ENCODE measurements at places on chromosomes 2 and 18. TPM values are rescaled to one million over a fixed set of nuclear protein-coding genes. Genes with fewer than 3 reads are reported as not detected.

The TMEM247 gene
- polyA plus RNA-seq, result not detected

- no peak for DNase-seq
Measured at GRCh38 chr2:16625759-16626158, 39.9 kb downstream of the CYRIA start.

GRCh38 chr2:170166735-170167134 lies 11.2 kb upstream of the MYO3B start:
- DNase-seq, result no peak

DNA sequence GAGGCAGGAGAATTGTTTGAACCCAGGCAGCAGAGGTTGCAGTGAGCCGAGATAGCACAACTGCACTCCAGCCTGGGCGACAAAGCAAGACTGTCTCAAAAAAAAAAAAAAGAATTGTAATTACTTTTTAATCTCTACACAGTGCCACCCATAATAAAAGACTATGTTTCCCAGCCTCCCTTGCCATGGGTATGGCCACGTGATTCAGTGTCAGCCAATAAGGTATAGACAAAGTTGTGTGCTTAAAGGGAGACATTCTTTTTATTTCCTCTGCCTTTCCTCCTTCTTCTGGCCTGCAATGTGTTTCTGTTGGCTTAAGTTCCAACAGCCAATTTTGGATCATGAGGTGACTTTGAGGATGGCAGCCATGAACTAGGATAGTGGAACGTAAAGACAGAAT lies 406.9 kb downstream of the LNPK start:
- DNase-seq, result no peak

DNA sequence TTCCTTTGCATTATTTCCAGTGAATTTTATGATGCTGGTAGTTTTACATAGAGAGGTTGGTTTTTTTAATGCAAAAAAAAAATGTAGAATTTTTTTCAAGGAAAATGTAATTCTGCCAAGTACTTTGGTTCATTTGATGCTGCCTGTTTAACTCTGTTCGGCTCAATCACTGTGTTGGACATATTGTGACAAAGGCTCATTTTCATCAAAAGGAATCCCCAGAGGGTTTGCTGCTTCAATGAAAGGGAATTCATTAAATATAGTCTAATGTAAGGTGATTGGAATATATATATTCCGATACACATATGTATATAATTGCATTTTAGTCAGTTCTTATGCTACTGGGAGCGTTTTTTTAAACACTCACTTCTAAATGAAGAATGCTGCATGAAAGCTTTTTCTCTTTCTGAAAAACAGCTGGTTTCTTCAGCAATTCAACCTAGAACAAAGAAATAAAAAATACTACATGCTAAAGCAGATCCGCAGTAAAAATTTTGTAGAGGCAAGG lies 314.6 kb upstream of the VWC2L start:
- DNase-seq, result no peak

The HOXD4 gene
- 0.12 TPM for polyA plus RNA-seq

DNA sequence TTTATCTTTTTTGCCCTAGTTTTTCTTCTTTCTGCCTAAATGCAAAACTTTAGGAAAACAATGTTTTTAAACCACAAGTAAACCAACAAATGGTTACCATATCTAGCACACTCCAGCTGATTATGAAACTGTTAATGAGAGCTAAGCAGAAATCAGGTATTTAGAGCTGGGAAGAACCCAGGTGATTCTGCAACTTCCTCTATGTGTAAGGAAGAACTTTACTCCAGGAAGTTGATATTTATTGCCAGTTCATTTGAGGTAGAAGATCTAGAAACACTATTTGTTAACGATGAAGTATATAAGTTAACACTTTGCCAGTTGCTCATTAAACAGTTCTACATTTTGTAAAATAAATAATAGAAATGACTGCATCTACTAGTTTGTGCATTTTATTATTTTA lies 409.7 kb downstream of the XIRP2 start:
- DNase-seq, result no peak

The CD8B gene
- 2.1 TPM for polyA plus RNA-seq

The NETO1 gene
- not detected for polyA plus RNA-seq

The PROKR1 gene
- not detected for polyA plus RNA-seq

DNA sequence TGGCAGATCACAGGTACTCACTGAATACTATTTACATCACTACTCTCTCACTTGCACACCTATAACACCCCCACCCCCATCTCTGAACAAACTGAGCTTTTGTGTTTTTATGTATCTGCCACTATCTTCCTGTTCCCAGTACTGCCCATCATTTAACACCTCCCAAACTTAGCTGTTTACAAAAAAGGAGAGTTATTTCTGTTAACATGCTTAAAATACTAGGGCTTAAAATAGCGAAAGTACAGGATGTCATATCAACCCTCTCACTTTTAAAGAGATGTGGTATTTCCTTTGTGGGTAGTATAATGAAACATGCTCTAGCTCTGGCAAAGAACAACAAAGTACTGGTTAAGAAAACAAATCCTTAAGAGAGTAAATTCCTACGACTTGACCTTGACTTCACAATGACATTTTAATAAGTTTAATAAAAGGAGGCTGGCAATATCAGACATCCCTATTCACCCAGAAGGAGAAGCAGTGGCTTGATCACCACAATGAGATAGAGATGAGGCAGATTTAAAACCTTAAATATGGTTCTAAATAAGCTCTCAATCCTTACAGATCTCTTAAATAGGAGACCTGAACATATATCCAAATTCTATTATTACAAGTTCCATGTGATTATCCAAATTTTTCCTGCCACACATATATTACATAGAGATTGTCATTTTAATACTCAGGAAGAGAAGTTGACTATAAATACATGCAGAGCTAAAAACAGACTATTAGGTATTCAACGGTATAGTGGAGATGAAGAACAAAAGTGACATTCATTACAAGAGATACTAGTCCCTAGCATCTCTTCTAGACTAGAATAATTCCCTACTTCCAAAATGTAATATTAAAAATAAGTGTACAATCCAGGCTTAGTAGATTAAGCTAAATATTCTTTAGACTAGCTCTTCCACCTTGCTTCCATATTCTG lies 36.9 kb downstream of the TRAK2 start:
- DNase-seq, result peak; percentile 61

DNA sequence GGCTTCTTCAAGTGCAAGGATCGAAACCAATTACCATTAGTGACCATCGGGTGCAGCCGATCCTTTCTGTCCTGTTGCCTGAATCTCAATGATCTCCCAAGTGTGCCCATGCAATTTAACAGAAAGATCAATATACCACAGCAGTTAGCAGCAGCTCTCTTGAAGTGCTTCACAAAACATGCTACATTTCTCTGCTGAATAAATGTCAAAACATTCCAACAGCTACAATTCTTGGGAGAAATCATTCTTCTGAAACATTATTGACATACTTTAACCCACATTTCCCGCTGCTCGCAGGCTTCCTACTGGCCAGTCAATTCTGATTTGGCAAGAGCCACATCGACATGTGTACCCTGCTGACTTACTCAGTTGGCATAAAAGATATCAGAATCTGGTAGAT lies 907.7 kb downstream of the TMEM182 start:
- DNase-seq, result no peak

DNA sequence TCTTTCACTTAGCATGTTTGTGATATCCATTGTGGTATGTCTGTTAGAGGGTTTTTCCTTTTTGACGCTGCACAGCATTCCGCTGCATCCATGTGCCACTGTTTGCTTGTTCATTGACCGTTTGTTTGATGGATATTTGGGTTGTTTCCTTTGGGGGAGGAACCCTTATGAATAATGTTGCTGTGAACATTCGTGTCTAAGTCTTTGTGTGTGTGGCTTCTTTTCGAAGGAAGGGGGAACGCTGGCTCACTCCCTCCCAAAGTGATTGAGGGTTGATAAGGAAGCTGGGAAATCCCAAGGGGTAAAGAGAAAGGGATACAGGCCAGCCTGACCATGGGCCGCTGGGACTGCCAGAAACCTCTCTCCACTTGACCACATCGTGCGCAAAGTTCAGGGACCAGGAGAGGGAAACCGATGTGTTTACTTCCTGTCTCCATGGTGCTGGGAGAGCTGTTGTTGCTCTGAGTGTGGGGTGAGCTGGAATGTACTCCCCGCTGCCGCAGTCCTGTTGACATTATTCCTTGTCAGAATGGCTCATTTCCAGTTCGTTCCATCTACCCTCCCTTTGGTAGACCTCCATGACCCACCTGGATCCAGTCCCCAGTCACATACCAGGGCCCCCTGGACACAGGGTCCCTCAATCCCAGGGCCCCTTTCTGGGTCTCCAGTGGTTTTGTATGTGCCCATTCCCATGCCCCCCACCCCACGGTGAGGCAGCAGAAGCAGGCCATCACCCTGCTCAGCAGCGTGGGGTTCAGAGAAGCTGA lies 39.6 kb downstream of the HS1BP3 start:
- peak; percentile 92 for DNase-seq

The CRYGC gene
- not detected for polyA plus RNA-seq

DNA sequence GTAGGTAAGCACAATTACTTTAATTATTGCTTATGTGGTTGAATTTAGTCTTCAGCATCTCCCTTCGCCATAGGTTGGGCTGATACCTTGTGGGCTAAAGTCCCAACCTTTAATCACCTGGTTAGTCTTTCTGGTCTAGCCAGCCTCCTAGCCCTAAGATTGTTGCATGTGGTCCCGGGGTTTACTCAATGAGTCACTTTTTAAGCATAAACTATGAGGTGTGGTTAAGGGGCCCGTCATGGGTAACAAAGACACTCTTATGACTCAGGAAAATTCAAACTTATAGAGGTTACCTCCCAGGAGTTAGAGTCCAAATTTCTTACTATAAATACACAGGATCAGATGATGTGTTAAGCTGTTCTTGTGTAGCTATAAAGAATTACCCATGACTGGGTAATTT lies 841.6 kb downstream of the TRIB2 start:
- DNase-seq, result no peak

GRCh38 chr18:46680784-46681695 lies 24.0 kb upstream of the LOXHD1 start:
- DNase-seq, result no peak

DNA sequence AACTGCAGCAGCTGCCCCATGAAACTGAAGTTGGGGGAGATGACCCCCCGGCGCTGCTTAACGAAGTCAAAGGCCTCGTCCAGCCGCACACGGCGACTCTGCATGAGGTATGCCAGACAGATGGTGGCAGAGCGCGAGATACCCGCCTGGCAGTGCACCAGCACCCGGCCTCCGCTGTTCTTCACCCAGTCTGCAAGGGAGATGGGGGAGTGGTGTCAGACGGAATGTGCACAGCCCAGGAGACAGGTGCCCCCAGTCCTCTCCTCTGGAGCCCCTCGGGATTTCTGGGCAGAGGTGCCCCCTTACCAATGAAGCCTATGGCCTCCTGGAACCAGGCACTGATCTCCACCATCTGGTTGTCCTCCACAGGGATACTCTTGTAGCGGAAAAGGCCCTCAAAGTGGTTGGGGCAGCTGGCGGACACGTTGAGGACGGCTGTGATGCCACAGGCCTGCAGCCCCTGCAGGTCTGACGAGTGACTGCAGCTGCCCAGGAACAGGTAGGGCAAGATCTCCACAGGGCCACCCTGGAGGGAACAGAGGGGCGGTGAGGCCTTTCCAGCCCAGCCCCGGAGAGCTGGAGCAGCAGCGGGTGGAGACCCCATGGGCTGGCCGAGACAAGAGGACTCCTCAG lies 1.3 kb downstream of the DUSP2 start:
- no peak for DNase-seq

The REL gene
- polyA plus RNA-seq, result 3.4 TPM

The SLC16A14 gene
- polyA plus RNA-seq, result 0.85 TPM

The C1QL2 gene
- polyA plus RNA-seq, result 0.03 TPM

The KCNG2 gene
- 1.8 TPM for polyA plus RNA-seq

DNA sequence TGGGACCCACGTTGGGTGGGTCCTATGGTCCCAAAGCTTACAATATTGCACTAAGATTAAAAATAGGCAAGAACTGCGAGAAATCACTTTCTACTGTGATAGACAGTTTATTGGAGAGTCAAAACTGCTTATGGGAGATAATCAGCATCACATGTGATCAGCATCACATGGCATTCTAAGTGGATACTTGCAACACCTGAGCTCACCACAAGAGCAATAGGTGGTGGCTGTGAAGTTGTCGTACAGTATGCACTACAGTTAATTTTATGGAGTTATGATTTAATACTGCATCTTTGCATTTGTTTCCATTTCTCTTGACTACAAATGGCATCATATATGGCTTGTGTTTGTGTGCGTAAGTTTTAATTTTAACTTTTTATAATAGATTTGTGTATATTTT lies 11.6 kb downstream of the PNO1 start:
- no peak for DNase-seq

- DNase-seq, result peak; percentile 40
Measured at GRCh38 chr2:157789933-157790511, 86.1 kb downstream of the ACVR1 start.

DNA sequence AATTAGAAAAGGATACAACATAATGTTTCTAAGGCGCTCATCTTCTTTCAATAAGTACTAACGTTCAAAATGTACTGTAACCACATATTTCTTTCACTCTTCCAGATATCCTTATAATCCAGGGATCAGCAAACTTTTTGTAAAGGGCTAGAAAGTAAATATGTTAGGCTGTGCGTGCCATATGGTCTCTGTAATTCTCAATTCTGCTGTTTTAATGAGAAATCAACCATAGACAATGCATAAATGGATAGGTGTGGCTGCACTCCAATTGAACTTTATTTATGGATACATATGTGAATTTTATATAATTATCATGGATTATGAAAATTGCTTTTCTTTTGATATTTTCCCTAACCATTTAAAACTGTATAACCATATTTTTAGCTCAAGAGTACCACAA lies 459.4 kb downstream of the EPHA4 start:
- no peak for DNase-seq

DNA sequence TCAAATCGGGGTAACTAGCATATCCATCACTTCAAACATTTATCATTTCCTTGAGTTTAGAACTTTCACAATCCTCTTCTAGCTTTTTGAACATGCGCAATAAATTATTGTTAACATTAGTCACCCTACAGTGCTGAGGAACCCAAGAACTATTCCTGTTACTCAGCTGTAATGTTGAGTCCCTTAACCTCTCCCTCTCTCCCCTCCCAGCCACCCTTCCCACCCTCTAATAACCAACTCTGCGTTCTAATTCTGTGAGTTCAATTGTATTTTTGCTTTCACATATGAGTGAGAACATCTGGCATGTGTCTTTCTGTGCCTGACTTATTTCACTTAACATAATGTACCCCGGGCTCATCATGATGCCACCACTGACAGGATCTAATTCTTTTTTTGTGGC lies 78.6 kb upstream of the RANBP2 start:
- DNase-seq, result no peak

The CDH2 gene
- 0.14 TPM for polyA plus RNA-seq

The ANKRD30BL gene
- polyA plus RNA-seq, result not detected

- no peak for DNase-seq
Measured at GRCh38 chr2:129712676-129712985, 266.8 kb upstream of the RAB6C start.

- peak; percentile 50 for DNase-seq
Measured at GRCh38 chr2:31523871-31524492, 56.8 kb downstream of the SRD5A2 start.

DNA sequence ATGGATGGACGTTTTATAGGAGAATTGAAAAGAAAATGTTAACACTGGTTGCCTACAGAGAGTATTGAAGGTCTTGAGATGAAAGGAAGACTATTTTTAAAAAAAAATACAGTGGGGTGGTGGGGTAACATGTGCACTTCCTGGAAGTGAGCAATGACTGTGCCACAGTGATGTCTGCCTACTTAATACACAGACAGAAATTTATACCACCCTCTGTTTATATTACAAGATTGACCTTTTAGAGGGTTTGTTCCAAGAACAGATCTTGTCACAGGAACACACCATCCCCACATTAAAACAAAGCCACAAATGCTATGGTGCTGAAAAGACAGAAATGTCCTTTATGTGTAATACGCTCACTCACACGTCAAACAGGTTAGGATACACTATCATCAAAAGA lies 87.6 kb downstream of the THADA start:
- DNase-seq, result no peak

The METTL8 gene
- 4.9 TPM for polyA plus RNA-seq

Data from lung (tissue), 17 donors.